Stimulated activated CD4-positive, alpha-beta T cell treated with anti-CD3 and anti-CD28 coated beads, Interleukin-12 subunit alpha, Interleukin-12 subunit beta, amount 100 ng/mL, for 4 hours (primary cell): ENCODE measurements at places on chromosomes 3 and 15.

- no peak for DNase-seq
These were observed 38.8 kb upstream of the DUT start for GRCh38 chr15:48292458-48292857.

DNA sequence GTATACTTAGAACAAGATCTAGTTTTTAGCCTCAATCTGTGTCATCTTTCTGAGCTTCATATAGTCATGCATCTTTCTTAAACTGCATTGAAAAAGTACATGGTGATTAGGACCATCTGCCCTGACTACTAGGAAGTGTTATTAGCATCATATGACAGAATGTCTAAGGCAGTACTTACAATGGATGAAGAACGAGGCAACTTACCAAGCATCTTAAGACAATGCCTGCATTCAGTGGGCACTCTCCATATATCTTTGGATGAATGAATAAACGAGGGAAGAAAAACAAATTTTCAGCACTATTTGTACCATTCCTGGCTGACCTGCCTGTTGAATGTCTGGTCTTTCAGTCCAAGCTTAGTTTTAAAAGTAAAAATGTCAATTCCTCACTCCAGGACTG is 185.4 kb upstream of the EPHA3 start:
- no peak for DNase-seq

DNA sequence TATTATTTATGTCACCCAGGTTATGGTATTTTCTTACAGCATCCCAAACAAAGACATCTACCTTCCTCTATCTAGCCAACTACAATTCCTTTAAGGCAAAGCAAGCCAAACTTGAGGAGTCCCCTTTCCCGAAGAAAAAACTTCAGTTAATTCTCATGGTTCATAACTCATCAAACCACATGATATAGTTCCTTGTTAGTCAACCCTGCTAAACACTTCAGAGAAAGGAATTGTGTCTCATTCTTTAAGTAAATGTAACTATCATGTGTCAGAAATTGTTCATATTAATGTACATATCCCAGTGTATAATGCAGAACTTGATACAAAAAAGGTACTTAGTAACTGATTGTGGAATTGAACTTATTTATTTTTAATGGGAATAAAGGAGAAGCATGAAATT is 44.4 kb downstream of the ST3GAL6 start:
- DNase-seq, result no peak

DNA sequence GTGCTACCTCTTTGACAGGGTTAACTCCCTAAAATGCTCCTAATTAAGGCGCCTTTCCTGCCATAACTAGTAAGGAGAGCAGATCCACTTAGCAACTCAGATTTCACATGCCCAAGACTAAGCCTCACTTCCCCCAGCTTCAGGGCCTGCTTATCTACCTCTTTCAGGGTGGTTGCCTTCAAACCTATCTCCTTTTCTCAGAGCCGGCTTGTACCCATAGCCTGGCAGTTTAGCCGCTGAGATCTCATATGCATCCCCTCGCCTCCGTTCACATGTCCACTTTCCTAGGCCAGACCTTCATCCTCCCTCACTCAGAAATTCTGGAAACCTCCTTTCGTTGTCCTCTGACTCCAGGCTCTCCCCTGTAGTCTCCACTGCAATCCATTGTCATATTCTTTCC is 1.0 kb upstream of the FSTL1 start:
- DNase-seq, result no peak

DNA sequence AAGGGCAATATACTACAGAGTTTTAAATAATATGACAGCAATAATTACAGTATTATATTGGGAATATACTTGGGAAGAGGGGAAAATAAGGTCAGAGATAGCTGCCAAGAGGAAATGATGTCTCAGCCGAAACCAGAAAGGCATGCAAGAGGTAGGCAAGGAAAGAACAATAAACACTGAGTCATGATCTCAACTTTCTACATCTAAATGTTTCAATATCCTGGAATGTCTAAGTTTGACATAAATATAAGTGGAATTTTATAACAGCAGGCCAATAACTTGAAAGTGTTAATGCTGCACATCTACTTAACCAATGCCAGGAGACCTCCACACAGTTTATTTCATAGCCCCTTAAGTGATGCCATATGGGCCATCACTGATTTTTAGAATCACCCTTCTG is 99.8 kb upstream of the CPNE4 start:
- DNase-seq, result no peak

DNA sequence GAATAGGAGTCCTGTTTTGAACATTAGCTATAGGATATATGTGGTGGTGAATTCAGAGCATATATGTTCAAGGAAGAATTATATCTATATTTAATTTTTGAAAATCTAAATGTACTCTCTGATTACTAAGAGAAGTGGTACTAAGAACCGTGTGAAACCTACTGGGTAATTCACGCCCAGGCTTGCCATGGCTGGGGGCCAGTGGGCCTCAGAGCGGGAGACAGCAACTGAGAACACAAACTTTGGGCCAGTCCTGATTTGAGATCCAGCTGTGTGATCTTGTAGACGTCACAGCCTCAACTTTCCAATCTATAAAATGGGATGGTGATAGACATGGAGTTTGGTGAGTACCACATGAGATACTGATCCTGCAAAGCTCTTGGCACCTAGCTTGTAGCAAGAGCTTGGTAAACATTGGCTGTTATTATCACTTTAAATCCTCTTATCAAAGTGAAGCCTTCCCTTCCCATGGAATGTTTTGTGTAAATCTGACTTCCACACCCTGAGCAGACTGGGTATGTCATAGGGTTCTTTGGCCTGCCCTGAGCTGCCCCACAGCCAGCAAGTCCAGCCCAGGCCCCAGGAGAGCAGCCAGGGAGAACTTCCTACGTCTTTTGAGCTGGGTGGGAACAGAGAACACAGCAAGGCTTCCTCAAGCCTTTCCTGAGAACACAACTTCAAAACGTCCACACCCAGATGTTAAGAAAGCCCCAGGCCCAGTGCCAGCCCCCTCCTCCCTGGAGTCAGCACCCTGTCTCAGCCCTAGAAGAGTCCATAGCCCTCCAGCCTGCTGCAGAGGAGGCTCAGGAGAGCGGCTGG is 8.2 kb upstream of the PAQR5 start:
- no peak for DNase-seq

GRCh38 chr3:128235207-128235926 is 82.1 kb downstream of the EEFSEC start:
- DNase-seq, result no peak

DNA sequence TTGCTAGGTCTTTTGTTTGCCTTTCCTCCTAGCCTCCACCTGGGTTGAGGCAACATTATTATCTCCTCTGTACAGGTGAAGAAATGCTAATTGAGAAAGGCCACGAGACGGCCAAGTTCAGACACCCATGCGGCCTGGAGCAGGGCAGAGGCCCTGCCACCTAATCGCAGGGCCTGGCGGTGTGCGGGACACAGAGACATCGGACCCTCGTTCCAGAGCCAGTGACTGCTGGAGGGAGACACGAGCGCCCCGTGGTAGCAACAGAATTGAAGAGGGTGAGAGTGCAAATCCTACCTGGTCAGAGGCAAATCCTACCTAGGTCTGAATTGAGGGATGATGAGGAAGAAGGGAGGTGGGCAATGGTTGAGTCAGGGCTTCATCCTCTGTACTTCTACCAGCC is 113.8 kb upstream of the MEF2A start:
- no peak for DNase-seq

DNA sequence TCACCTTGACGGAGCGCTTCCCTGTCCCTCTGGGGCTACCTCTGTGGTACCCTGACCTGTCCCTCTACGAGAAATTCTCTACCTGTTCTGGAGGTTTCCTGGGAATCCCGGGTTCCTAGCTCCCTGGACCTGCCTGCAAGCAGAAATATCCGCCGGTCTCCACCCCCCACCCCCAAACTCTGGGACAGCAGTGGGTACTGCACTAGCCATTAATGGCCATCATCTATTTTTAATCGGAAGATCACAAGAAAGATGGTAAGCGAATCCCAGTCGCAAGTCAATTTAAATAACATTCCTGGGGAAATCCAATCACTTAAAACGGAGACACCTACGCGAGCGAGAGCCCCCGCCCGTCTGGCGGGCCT is 429 bp upstream of the C3orf80 start:
- no peak for DNase-seq

DNA sequence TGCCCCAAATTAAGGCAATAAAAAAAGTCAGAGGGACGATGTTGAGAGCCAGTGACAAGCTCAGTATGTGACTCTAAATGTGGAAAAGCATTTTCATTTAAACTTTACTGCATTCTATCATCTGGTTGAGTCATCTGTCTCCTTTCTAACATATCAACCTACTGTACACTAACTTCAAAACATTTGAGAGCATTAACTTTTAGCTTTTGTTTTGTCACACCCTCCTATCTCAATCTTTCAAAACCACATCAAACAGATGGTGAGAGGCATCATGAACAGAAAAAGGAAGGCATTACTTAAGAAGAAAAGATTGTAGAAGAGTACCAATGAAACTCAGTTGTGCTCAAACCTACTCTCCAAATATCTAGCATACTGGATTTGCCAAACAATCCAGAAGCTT is 4.8 kb downstream of the LRRC58 start:
- no peak for DNase-seq

GRCh38 chr15:68310804-68311463 is 33.4 kb downstream of the FEM1B start:
- no peak for DNase-seq

DNA sequence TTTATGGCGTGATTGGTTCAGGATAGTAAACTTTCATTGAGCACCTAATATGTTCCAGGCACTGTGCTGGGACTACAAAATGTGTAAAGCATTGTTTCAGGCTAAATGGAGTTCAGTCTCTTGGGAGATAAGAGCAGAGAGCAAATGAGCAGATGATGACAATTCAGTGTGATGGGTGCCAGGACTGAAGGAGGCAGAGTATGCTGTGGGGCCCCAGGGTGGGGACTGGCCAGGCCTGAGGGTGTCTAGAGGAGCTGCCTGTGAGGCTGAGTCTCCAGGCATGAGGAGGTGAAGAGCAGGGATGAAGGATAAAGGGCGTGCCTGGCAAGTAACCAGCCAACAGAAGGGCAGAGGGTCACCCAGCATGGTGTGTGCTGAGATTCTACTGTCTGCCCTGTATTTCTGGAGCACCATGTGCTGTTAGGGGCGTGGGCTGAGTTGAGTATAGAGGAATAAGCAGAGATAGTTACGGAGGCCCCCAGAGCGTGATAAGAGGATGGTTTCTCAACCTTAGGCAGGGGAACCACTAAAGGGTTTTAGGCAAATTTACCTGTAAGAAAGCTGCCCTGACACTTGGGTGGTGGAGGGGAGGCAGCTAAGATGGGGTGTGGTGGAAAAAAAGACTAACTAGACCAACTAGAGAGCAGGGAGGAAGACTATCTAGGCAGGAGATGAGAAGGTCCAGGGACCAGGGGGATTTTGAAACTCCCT is 38.5 kb downstream of the EPHB1 start:
- no peak for DNase-seq

GRCh38 chr15:92669432-92669831 is 13.9 kb upstream of the FAM174B start:
- DNase-seq, result no peak

GRCh38 chr3:20125897-20126296 is 60.1 kb downstream of the SGO1 start:
- DNase-seq, result no peak

DNA sequence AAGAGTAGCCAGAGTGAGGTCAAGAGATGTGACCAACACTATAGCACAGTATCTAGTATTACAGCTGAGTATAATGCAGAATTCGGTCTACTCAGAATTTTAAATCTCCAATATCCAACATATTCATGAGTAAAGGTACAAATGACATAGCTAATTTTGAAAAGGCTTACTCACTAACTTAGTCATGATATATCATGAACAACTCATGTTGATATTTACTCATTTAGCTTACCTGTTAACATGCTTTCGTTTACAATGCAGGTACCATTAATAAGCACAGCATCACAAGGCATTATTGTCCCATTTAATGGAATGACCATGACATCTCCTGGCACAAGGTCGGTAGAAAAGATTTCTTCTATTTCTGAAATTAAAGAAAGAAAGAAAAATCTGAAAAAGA is 36.9 kb downstream of the ATP13A3 start:
- DNase-seq, result no peak

GRCh38 chr3:35921718-35922117 is 282.4 kb downstream of the ARPP21 start:
- no peak for DNase-seq
